ENCODE measurements at places on chromosomes 7 and 10.

DNA sequence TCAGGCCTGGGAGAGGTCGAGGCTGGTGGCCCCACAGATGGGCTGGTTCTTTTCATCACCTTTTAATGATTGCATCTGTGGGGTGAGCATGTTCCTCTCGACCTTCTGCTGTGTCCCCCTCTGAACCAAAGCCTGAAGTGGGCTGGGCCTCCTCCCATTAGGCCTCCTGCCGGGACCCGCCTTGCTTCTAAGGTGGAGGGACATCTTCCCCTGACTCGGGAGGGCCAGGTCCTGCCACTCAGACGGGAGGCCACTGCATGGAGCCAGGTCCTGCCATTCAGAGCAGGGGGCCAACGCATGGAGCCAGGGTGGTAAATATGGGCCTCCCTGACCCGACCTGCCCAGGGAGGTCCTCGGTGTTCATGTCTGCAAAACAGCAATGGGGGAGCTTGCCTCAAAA is 188.4 kb downstream of the EBF3 start:
- DNase-seq: no peak

DNA sequence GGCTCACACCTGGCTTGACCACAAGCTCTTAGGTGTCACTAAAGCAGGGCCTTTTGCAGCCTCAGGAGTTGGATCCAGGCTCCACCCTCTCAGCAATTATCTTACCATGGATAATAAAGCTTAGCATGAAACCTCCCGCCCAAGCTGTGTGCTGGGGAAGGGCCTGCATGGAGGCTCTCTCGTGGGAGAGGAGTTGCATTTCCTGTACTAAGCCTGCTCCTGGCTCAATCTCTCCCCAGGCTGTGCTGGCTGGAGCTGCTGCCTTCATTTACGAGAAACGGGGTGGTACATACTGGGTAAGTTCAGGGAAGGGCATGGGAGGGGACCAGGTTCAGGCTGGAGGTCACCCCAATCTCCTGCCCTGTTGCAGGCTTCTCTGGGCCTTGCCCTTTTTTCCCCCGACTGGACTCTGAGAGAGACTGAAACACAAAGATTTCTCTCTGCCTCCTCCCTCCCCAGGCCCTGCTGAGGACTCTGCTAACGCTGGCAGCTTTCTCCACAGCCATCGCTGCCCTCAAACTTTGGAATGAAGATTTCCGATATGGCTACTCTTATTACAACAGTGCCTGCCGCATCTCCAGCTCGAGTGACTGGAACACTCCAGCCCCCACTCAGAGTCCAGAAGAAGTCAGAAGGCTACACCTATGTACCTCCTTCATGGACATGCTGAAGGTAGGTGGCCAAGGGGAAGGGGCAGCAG is 2.7 kb downstream of the TMEM176A start:
- DNase-seq: no peak

DNA sequence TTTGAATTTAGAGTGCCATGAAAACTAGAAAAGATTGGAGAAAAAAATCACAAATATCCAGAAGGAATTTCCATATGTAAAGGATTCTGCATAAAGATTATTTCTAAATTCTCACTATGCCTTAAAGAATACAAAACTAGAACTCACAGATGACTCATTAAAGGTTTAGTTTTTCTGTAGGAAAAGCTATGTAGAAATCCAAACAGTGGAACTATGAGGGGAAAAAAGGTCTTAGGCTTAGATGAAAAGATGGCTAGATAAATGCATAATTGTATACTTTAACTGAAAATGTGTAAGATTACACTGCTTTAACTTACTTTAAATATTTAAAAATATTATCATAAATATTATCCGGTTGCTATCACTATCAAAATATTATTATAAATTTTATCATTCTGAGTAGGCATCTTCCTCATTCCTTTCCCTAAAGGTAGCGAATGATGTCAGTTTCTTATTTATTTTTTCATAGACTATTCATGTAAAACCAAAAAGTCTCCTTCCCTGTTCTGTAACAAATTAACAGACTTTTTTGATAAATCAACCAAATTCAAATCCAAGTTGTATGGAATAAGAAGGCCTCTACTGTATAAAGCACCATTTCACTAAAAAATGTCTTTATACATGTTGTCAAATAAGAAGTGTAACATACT is 69.1 kb upstream of the COMTD1 start:
- DNase-seq: no peak

DNA sequence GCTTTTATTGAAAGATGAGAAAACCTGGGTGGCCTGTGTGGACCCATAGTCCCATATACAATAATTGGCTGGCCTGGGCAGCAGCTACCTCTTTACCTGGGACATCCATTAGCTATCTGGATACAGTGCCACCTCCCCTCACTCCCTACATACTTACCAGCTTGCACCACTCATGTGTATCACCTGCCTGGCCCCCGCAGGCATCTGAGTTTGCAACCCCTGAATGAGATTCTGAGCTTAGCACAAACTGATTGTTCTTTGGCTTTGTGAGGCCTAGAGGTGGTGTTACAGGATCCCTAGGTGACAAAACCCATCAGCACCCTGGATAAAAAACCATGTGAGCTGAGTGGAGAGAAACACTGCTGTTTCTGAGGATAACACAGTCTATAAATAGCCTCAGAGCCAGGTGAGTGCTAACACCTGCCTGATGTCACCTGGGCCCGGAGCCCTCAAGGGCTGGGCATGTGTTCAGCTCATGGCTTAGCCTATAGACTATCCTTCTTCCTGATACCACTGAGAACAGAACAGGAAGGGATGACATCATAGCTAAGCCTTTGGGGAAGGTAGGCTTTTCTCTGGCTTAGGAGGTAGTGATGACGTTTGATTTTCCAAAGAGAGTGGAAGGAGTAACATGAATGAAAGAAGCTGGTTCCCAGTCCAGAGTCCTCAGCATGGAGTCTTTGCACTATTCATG is 2.6 kb upstream of the PPIF start:
- DNase-seq: no peak

GRCh38 chr10:116850058-116850611 is 836 bp downstream of the ENO4 start:
- DNase-seq: no peak

DNA sequence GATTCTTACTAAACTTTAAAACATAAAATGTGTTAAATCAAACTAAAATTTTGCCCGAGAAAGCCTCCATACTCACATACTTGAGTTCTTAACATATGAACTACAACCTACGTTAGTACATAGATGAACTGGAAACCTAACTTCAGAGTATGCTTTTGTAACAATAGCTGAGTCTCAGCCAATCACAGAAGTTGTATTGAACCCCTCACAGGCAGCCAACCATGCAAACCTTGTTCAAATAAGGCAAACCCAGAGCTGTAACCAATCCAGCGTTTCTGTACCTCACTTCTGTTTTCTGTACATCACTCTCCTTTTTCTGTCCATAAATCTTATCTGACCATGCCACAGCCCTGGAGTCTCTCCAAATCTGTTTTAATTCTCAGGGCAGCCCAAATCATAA is 157.3 kb upstream of the COL1A2 start:
- DNase-seq: no peak

- no peak for DNase-seq
These were observed 97.5 kb downstream of the FAM53B start for GRCh38 chr10:124646483-124647352.

- no peak for DNase-seq
These were observed 179.2 kb downstream of the EBF3 start for GRCh38 chr10:129784891-129785290.

DNA sequence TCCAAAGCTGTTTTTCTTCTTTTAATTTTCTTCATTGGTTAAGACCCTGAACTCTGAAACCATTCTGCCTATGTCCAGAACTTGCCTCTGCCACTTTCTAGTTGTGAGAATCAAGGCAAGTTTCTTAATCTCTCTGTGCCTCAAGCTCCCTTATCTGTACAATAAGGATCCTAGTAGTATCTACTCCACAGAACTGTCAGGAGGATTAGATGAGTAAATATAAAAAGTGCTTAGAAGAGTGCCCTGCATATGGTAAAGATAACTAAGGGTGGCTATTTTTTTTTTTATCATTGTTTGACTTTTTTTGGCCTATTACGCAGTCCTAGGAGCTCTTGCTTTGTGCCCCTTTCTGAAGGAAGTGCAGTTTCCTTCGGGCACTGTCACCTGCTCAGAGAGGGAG is 46.4 kb upstream of the RAPGEF5 start:
- DNase-seq: no peak

DNA sequence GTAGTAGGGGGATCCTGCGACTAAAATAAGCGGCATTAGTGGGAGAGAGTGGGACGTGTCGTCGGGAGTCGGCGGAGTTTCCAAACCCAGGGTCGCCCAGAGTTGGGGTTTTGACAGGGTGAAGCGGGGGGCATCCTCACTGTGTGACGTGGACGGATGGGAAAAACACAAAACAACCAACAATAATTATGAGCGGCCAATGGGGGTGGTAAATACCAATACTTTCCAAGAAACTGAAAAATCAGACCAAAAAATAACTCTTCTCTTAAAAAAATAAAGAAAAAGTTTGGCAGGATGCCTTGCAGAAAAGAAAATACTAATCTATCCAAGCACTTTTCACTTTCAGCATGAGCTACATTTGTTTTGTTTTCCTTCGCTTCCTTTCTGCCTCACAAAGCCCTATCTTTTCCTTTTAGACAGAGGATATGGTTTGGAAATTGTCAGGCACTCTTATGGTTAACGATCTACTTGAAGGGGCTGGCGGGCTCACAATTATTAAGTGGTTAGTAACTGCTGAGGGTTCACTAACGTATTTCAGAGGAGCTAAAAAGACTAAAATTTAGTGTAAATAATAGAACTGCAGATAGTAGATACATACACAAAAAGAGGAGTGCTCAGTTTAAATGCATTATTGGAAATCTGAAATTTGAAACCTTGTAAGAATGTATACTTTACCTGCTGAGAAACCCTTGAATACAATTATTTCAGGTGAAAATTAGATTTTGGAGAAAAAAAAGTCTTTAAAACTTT is 802 bp upstream of the CDK6 start:
- no peak for DNase-seq

GRCh38 chr7:18895456-18895855 is 222.0 kb downstream of the TWIST1 start:
- DNase-seq: no peak

DNA sequence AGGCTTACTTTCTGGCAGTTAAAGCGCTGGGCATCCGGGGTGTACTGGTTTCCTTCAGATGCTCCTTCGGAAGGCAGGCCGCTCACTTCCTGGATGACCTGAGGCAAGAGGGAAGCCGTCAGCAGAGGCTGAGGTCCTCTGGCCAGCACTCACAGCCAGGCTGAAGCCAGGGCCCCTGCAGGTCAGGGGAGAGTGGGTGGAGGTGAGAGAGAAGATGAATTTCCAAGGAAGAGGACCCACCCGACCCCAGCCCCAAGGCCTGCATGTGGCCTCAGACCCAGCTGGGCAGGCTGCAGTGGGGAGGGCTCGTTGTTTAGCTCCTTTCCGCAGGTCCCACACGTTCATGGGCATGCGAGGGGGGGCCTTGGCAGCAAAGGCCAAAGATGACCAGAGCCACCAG is 71.3 kb downstream of the VWA2 start:
- DNase-seq: no peak

- no peak for DNase-seq
These were observed 81.7 kb downstream of the RNF32 start for GRCh38 chr7:156722043-156722826.

DNA sequence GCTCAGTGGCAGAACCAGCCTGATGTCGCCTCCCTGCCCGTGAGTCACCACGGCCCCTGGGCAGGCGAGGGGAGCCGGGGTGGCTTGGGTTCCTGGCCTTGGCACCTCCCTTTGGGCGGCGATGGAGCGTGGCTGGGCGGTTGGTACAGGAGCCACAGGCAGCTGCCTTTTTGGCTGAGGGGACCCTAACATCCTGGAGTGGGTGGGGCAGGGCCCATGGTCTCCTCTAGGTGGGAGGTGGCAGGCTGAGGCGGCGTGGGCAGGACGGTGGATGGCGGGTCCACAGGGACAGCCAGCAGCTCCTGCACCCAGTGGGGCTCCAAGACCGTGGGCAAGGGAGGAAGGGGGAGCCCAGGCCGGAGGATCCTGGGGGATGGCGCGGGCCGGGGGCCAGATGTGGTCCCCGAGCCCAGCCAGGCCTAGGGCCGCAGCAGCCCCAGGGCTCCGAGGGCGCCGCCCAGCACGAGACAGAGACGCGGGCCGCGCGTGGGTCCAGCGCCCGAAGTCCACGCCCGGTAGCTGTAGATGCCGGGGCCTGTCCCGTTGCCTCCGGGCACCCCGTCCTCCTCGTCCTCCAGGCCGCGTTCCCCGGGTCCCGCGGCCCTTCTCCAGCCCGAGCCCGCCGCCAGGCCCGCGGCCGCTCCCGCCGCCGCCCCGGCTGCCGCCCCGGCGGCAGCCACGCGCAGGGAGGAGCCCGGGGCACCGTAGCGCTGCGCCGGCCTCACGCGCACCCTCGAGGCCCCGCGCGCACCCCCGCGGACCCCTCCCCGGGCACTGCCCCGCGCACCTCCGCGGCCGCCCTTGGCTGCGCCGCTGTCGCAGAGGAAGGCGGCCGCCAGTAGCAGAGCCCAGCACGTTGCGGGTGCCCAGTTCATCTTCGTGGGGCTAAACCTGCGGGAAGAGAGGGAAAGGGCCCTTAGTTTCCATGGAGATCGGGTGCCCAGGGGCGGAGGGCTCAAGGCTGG is 1.3 kb downstream of the SPRN start:
- no peak for DNase-seq

GRCh38 chr7:3151784-3152183 is 108.1 kb upstream of the CARD11 start:
- DNase-seq: no peak

DNA sequence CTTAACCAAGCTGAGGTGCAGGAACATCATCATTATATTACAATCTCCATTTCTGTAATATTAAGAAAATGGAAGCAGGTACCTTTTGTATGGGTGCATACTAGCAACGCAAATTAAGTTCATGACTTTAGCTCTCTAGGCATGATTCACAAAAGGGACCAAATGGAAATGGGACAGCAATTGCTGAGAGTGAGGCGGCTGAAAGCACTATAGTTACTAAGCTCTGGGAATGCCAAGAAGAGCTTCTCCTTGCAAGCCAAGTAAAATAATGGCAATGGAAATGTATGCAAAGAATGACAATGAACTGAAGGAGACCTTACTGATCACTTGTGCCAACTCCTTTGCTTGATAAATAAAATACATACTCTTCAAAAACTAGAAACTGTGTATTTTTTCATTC is 36.2 kb upstream of the RNF148 start:
- DNase-seq: no peak

GRCh38 chr10:62464308-62464707 is 90.1 kb downstream of the ZNF365 start:
- DNase-seq: no peak

DNA sequence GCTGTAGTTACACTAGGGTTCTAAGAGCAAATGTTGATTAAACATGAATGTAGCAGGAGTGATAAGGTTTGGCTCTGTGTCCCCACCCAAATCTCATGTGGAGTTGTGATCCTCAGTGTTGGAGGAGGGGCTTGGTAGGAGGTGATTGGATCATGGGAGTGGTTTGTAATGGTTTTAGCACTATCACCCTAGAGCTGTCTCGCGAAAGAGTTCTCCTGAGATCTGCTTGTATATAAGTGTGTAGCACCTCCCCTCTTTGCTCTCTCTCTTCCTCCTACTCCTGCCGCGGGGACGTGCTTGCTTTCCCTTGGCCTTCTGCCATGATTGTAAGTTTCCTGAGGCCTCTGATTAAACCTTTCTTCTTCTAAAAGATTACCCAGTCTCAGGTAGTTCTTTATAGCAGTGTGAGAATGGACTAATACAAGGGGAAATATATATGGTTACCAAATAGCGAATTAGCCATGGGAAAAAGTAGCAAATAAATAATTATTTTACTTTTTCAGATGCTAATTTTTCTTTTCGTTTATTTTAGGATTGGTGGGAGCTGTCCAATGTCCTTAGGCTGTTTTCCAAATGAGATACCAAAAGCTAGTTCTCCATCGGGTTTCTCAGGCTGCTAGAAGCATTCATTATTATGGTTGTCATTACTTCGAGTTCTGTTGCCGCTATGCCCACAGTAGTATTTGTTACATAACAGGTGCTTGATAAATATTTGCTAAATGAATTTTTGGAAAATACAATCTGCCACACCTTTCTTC is 58.7 kb downstream of the PTEN start:
- no peak for DNase-seq

All from SHP77 (cell line).